Mucosa of gallbladder (tissue), 1 donor: ENCODE measurements at places on chromosomes 1 and 21. TPM values are rescaled to one million over a fixed set of nuclear protein-coding genes. Genes with fewer than 3 reads are reported as not detected.

GRCh38 chr1:109787845-109788601, 24.3 kb upstream of the EPS8L3 start:
- DNase-seq = no peak

DNA sequence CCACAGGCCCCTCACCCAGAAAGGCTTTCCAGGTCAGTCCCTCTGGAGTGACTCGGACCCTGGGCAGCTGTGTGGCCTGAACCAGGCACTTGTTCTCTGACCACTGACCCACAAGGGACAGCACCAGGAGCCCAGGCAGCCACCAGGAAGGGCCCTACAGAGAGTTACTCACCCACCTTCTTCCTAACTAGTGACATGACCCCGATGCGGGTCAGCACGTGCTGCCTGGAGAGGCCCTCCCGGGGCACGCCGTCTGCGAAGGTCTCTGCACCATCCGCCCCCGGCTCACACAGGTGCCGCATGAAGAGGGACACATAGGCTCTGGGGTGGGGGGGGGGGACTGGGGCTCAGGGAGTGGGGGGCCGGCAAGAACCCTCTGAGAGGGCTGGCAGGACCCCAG, 55.8 kb downstream of the CHD5 start:
- DNase-seq = no peak

DNA sequence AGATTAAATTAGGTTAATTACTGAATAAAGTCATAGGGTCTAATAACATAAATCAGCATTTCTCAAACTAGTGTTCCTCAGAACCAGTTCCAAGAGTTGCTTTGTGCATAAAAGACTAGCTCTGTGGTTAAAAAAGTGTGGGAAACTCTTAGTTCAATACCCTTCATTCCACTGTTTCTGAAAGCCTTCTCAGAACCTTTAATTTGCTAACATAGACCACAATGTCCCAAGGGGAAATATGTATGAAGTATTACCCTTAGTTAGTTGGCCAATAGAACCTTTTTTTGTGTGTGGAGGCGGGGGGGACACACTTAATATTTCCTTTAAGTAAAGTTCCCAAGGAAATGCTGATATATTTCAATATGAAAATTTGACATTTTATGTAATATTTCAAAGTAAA, 20.4 kb downstream of the ODF2L start:
- no peak for DNase-seq

GRCh38 chr1:206728697-206728987, 41.9 kb upstream of the IL19 start:
- no peak for DNase-seq

- DNase-seq = no peak
Measured at GRCh38 chr1:43776043-43776761, 68.9 kb downstream of the ST3GAL3 start.

GRCh38 chr1:194908643-194909042, 1699.6 kb downstream of the KCNT2 start:
- DNase-seq = no peak

GRCh38 chr1:82848043-82848442, 1047.3 kb downstream of the ADGRL2 start:
- DNase-seq = no peak

DNA sequence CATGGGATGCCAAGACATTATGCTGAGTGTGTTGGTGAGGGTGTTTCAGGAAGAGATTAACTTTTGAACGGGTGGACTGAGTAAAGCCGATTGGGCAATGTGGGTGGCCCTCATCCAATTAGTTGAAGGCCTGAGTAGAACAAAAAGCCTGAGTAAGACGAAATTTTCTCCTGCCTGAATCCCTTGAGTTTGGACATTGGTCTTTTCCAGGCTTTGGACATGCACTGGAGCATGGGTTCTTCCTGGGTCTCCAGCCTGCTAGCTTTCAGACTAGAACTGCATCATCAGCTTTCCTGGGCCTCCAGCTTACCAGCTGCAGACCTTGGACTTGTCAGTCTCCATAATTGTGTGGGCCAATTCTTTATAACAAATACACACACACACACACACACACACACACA, 63.6 kb downstream of the NIBAN1 start:
- DNase-seq = peak; percentile 40

- no peak for DNase-seq
Measured at GRCh38 chr1:101849356-101849755, 147.4 kb downstream of the OLFM3 start.

GRCh38 chr21:14814991-14815390, 249.8 kb downstream of the NRIP1 start:
- no peak for DNase-seq

DNA sequence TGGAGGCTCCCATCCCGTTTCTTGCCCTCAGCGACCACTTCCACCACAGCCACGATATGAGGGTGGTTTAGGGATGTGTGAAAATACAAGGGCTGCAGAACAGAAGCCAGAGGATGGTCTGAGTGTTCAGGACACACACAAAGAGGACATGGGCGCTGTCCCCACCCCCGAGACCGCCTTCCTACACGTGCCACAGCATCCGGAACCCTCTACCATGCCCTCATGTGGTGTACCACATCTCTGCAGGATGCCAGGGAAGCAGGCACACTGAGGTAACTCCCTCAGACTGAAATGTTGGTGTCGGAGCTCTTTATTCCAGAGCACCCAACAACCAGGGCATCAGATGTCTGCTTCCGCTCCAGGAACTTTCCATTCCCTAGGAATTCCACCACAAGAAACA, 23.1 kb downstream of the NPHP4 start:
- DNase-seq = no peak

- DNase-seq = no peak
Measured at GRCh38 chr1:96632045-96632664, 89.4 kb upstream of the PTBP2 start.

DNA sequence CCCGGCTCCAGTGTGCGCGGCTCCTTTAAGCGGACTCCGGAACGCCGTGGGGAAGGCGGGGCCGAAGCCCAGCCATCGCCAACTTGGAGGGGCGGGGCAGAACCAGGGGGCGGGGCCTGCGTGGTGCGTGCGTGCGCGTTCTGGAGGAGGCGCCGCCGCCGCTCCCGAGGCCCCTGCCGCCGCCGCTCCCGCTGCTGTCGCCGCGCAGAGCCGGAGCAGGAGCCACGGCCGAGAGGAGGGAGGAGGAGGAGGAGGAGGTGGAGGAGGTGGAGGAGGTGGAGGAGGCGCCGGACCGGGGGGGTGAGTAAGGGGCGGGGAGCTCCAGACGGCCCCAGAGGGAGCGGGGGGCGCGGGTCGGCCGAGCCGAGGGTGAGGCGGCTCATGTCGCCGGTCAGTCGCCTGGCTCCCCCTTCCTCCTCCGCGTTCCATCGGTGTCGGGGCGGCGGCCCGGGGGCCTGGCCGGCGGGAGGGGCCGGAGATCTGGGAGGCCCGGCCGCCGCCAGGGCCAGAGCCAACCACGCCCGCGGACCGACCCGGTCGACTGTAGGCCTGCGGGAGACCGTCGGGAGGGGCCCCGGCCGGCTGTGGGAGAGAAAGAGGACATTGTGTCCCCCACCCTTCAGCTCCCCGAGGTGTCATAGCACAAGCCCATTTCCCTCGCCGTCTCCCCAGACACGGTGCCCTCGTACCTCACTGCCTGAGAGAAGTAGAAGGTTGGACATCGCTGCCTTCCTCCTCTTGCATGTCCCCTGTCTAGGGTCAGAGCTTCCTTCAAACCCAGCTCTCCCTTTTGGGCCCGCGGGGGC, at the start of gene RAP1A:
TSS of gene RAP1A (plus strand) at position 155 of the 806 bp plus-strand sequence. CDS start 71,572 bp downstream, outside the sequence.
- DNase-seq = peak; percentile 96

GRCh38 chr1:234102583-234102982, 198.1 kb downstream of the SLC35F3 start:
- DNase-seq = peak; percentile 11

DNA sequence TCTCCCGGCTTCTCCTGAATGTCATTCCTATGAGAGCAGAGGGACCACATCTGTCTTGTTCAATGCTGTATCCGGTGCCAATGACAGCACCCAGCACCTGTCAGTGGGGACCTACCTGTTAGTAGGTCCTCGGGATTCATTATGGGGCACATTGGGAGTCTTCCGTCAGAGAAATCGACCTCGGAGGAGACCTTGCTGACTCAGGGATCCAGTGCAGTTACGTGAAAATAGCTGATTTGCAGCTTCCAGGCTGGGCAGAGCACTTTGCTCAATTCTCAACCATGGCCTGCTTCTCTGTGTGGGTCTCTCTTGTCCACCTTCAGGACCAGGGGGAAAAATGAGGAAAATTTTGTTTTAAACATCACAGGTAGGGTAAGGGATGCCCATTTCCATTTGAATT, 130.2 kb downstream of the PRDM2 start:
- no peak for DNase-seq

Gene LHX8
- total RNA-seq = 0.83 TPM

Gene OR2T35
- not detected for total RNA-seq

Gene GPATCH2
- 13.2 TPM for total RNA-seq

Gene MYBPH
- not detected for total RNA-seq
